ENCODE measurements at places on chromosomes 3 and 15.
A peak's percentile ranks its signal among the peaks of the same experiment; 100 is the strongest.

- DNase-seq, result no peak
These were observed 494.3 kb upstream of the KCNMB2 start for GRCh38 chr3:178041931-178042330.

DNA sequence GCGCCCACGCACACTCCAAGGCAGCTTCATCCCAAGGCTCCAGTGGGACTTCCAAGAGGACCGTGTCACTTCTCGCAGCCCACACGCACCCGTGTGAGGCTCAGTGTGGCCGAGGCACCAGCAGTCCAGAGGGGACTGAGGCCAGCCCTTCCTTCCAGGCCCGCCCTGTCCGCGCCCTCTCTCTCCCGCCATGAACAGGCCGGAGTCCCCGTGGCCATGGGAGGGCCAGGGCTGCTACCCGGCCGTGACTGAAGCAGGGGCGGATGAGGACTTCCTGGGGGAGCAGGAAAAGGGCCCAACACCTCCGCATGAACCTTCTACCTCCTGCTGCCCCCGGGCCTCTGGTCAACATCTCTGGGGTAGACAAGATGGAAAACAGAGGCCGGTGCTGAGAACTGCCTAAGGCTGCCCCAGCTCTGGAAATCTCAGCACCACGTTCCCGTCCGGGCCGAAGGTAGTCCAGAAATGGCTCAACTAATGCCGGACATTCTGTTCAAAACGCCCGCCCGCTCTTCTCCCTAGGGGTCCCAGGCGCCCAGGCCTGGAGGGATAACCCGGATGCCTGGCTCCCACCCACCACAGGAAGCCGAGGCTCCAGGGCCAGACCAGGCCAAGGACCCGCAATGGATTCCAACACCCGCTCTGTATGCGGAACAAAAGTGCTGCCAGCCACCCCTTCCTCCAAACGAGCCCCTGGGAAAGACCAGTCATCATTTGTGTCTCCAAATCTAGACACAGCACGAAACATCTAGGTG lies 32.7 kb downstream of the TNK2 start:
- no peak for DNase-seq

DNA sequence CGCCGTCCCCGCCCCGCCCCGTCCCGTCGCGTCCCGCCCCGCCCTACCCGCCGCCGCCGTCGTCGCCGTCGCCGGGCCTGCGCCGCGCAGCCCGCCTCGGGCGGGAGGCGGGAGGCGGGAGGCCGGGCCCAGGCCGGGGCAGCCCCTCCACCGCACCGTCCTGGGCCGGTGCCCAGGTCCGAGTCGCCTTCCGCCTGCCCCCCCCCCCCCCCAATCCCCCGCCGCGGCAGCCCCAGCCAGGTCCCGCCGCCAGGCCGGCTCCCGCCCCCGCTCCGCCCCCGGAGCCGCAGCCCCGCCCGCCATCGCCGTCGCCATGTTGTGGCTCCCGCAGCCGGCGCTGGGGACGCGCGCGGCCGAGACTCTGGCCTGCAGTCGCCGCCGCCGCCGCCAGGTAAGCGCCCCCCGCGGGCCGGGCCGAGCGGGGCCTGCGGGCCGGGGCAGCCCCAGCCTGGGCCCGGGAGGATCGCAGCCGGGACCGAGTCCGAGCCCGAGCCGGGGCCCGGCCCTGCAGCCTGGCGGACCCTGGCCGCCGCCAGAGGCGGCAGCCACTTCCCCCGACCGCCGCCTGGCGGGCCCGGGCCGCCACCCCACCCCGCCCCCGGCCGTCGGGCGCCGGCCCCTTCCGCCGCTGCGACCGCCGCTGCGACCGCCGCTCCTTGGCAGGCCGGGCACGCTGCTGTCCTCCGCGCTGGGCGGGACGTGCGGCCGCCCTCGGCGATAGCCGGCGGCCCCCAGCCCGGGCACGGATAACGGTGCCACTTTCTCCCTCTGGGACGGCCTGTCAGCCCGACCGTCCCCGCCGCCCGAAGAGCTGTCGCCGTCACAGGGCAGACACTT lies at the start of gene ZNF592:
Gene ZNF592, plus strand, starts transcription at position 319 of the 837 bp plus-strand sequence. CDS start 34,084 bp downstream, outside the sequence.
- peak; percentile 66 for DNase-seq

- no peak for DNase-seq
These were observed 186.1 kb upstream of the CGNL1 start for GRCh38 chr15:57190208-57190607.

DNA sequence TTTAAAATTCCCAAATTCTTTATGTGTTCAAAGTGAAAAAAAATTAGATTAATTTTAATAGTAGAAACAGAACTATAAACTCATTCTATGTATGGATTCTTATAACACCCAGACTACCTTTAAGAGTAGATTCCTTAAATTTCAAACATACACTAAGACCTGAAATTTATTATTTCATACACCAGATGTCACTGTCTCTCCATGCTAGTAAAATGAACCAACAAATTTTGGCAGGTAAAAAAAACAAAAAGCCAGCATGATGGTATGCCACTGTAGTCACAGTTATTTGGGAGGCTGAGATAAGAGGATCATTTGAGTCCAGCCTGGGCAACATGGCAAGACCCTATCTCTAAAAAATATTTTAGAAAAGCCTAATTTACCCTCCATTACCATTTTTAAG lies 461.3 kb upstream of the NAALADL2 start:
- DNase-seq, result no peak

- DNase-seq, result no peak
These were observed 9.3 kb downstream of the GNAI2 start for GRCh38 chr3:50245251-50245745.

GRCh38 chr3:124760601-124761000 lies 30.3 kb downstream of the UMPS start:
- no peak for DNase-seq

DNA sequence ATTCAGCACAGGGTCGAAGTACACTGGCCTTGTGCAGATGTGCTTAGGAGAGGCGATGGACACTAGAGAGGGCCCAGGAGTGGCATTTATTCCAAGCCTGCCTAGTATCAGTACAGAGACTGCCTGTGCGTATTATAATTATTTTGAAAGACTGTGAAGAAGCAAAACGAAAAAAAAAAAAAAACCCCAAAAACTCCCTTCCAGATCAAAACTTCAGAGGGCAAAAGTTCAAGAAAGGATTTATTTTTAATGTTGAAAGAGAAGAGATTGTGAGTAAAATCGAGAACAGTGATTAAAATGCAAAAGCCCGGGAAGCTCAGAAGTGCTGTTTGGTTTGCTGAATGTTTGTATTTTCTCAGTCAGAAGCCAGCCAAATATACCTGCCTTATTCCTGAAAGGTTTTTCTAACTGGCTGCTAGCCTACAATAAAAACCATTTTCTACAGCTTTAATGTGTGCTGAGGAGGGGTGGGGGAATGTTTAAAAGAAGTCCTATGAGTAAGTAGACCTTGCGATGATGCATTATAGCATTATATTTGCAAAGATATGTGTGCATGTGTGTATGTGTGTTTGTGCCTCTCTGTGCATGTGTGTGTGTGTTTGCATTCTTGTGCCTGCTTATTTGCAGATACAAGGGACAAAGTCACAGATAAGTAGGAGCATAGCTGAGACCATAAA lies 19.3 kb upstream of the LZTFL1 start:
- no peak for DNase-seq

- DNase-seq, result no peak
These were observed 69.0 kb downstream of the ANKRD28 start for GRCh38 chr3:15728766-15729165.

Measured in stimulated activated CD4-positive, alpha-beta T cell treated with anti-CD3 and anti-CD28 coated beads, Interleukin-1b, Interleukin-23, amount 100 ng/mL, for 1 hour (primary cell).